Keratinocyte (primary cell): ENCODE measurements at places on chromosomes 12 and 14. TPM values are rescaled to one million over a fixed set of nuclear protein-coding genes. Genes with fewer than 3 reads are reported as not detected.

Gene RDH16
- polyA plus RNA-seq, result 0.10 to 0.30 TPM (median 0.21 TPM) in 3 replicates

Gene GLIPR1L2
- 0.29 to 0.66 TPM (median 0.41 TPM) in 3 replicates for polyA plus RNA-seq

Gene RNASE1
- polyA plus RNA-seq, result 0.09 TPM in 1 of 3 replicates, not detected in the others

GRCh38 chr12:13233830-13234641 lies 37.5 kb downstream of the EMP1 start:
- no peak for DNase-seq

DNA sequence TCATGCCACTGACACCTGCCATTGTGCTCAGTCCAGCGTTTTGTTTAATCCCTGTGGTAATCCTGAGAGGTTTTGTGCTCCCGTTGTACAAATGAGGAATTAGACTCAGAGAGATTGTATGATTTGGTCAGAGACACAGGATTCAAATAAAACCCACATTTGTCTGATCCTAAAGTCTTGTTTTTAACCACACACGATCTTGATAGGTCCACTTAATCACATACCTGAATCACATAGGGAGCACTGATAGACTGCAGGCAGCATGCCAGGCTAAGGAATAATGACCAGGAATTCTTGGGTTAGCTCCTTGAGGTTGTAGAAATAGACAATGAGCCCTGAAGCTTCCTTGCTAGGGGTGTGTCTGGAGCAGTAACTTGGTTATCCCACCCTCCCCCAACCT lies 202.6 kb upstream of the RGS6 start:
- DNase-seq, result no peak

GRCh38 chr14:51938137-51938536 lies 51.2 kb upstream of the RTRAF start:
- DNase-seq, result no peak

DNA sequence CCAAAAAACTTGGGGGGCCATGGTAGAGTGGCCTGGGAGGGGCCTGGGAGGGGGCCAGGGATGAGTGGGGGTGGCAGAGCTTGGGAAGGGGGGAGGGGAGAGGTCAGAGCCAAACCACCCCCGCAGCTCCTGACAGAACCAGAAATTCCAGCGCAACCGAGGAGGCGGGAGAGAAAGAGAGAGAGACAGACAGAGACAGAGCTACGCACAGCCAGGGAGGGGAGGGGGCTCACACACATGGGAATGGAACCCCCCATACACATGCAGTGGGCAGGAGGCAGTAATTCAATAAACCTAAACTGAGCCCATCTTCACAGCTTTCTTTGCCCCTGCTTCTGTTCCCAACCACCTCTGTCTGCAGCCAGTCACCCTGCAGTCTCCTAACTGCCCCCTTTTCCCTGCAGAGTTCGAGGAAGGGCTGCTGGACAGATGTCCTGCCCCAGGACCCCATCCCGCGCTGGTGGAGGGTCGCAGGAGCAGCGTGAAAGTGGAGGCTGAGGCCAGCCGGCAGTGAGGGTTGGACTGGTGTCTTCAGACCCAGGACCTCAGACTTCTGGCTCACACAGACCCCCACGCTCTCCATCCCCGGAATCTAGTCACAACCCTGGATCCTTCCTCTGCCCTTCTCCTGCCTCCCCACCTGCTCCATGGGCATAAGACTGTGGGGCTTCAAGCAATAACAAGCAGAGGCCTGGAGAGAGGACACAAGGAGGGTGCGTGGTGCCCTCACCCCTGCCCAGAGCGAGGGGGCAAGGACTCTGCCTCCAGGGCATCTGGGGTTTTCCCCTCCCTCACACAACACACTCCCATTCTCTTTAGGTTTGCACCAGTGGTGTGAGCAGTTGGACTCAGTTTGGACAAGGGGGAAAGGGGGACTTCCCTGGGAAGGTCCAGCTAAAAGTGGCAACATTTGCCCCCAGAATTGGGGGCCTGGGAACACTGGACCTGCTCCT lies 5.6 kb downstream of the NAB2 start:
- no peak for DNase-seq

DNA sequence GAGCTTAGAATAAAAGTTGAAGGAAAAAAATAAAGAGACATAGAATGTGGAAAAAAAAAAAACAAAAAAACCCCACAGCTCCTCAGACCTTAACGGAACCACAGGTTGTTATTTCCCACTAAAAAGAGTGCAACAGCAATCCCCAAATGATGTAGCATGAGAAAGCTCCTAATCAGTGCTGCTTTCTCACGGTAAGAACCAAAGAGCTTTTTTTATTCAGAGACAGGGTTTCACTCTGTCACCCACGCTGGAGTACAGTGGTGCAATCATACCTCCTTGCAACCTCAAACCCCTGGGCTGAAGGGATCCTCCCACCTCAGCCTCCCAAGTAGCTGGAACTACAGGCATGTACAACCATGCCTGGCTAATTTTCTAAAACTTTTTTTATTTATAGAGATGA lies 13.3 kb downstream of the NDUFA12 start:
- DNase-seq, result no peak
